Activated T-helper 1 cell treated with Interleukin-2 at 50 U/mL for 16 hours (primary cell): ENCODE measurements at places on chromosomes 1 and 21.

- no peak for DNase-seq
Observed at GRCh38 chr1:219264561-219264960, 90.9 kb downstream of the LYPLAL1 start.

DNA sequence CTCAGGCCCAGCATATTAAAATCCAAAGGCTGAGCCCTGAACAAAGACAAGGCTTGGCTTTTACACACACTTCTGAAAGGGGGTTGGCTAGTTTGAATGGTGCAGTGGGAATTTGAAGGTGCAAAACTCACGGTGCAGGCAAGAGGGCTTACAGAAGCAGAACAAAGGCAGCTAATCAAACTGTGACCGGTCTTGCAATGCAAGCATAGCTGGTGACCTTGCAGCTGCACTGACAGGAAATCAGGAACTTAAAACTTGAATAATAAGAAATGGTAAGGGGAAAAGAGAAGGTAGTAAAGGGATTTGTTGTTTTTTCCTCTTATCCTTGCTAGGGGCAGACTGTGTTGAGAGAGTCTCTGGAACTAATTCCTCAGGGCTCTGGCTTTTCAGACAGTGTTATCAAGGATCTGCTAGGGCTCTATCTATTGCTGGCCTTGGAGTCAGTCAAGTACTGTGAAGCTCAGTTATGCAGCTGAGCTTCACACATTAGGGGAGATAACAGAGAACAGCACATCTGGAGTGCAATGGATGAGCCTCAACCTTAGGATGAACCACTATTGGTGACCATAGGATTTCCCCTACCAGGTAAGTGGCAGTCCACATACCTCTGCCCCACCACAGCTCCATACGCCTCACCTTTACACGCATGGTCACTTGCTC lies 97.6 kb downstream of the PPIAL4G start:
- no peak for DNase-seq

DNA sequence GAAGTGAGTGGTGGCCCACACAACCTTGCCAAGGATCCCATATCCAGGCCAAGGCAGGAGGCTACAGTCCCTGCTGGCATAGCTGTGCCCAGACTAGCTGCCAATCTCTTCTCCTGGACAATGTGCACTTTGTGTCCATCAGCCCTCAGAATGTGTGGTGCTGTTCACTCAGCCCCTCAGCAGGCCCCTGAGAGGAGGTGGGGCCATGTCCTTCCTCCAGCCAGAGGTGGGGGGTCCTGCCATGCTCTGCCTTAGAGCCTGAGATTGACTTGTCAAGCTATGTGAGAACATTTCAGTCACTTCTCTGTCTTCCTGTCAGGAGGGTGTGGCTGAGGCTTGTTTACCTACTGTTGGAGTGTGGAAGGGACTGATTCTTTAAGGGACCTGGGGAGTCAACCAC lies 1.4 kb downstream of the NCF2 start:
- no peak for DNase-seq

DNA sequence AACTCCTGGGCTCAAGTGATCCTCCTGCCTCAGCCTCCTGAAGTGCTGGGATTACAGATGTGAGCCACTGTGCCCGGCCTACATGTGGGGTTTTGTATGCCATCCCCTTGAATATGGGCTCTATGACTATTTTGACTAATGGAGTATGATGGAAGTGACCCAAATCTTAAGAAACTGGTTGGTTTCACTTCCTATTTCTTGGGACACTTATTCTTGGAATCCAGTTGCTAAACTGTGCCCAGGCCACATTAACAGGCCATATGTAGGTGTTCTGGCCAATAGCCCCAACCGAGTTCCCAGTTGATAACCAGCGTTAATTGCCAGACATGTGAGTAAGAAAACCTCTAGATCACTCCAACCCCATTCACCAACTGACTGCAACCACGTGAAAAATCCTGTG lies 36.3 kb upstream of the CLIC4 start:
- no peak for DNase-seq

DNA sequence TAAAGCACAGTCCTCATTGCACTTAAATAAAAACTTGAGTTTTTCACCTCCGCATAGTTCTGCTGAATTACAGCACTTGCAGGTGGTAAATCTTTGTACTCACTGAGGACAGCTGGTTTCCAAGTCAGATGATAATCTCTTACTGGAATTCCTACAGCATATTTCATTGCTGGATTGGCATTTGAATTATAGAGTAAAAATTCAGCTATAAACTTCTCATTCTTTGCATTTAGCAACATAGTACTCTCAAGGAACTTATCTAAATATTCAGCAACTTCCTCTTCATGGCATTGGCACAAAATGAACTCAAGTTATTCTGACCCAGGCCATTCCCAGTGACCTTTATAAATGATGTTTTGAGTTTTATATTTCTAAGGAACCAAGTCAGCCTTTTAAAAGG lies 23.4 kb downstream of the GORAB start:
- no peak for DNase-seq

DNA sequence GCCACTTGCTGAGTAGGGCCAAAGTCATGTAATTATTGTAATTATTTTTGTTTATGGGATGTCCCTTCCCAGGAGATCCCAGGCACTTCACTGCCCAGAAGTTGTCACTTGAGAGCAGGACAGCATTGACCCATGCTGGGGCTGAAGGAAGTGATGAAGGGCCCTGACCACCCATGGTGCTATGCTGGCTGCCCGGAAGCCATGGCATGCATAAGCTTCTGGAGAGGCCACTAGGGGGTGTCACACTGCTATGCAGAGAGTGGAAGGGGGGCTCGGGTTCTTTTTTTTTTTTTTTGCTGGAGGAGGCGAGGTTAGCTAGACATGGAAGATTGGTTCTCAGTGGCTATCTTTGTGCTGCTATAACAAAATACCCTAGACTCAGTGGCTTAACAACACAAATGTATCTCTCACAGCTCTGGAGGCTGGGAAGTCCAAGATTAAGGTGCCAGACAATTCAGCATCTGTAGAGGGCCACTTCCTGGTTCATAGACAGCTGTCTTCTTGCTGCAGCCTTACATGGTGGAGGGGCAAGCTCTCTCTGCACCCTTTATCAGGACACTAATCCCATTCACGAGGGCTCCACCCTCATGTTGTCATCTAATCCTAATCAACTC lies 84.9 kb downstream of the CNIH3 start:
- DNase-seq: no peak

DNA sequence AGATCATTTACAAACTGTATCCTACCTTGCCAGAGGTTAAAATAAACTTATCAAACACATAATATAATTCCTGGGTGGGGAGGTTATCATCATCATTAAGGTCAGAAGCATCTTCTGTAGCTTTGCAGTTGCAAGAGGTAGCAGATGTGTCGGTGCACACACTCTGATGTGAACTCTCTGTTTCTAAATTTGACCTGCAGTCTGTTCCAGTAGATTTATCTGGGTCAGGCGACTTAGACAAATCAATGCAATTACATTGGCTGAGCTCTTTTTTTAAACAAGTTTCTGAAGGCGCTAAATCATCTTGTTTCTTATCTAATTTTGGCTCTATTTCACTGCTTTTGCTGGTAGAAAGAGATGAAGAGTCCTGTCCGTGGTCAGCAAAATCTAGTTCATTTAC lies 70.4 kb downstream of the PRPF38A start:
- DNase-seq: no peak

GRCh38 chr21:20554785-20555184 lies 443.4 kb upstream of the NCAM2 start:
- DNase-seq: no peak

GRCh38 chr1:206663832-206664652 lies 20.7 kb upstream of the MAPKAPK2 start:
- peak; percentile 45 for DNase-seq

DNA sequence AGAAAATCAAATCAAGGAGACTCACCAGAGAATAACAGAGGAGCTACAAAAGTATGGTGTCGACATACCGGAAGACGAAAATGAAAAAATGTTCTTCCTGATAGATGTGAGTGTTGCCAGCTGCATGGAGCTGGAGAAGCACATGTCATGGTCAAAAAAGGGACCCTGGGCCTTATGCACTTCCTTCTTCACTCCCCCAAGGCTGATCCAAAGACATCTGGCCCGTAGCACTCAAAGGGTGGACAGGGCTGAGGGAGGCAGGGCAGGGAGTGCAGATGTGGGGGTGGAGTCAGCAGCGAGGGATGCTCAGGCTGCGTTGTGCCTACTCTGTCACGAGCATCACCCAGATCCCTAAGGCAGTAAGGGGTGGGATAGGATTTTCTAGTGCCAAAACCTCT lies 19.4 kb downstream of the MX1 start:
- no peak for DNase-seq

- peak; percentile 39 for DNase-seq
Observed at GRCh38 chr1:175146529-175147213, 45.9 kb downstream of the KIAA0040 start.

DNA sequence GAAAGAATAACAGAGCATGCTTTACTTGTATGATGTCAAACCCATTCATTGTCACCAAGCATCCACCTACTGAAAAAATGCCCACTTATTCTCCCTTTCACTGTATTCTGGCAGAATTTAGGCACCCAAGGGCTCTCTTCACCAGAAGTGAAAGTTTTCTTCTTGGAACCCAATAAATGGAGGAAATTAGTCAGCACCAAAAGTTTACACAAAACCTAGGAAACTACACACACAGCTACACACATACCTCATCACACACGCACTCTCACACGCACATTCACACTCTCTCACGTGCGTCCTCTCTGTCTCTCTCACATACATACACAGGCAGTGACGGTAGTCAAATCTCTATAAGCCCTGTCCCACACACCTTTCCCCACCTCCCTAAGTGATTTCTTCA lies 37.6 kb downstream of the MCOLN2 start:
- no peak for DNase-seq
